T-helper 2 cell treated with Interferon-gamma antibody and Interleukin-4, amounts not matched to agents 100 ng/mL and 5 ng/mL, for 36 hours (primary cell): ENCODE measurements at places on chromosomes 5 and 9. TPM values are rescaled to one million over a fixed set of nuclear protein-coding genes. Genes with fewer than 3 reads are reported as not detected.

Gene GLDC
- total RNA-seq = 0.27 and 0.34 TPM in 2 replicates

Gene PCDHB11
- total RNA-seq = not detected in 2 replicates

Gene PCDHB12
- not detected in 2 replicates for total RNA-seq

Gene AP3B1
- total RNA-seq = 42.4 and 44.2 TPM in 2 replicates

Gene CDKN2AIPNL
- total RNA-seq = 22.3 and 25.8 TPM in 2 replicates

Gene CNTFR
- total RNA-seq = not detected in 2 replicates

Gene CTXN3
- total RNA-seq = not detected in 2 replicates

Gene IFNK
- not detected in 2 replicates for total RNA-seq
